T-helper 2 cell (primary cell): ENCODE measurements at places on chromosomes 6 and 20.

GRCh38 chr6:87674290-87674689, 27.7 kb downstream of the AKIRIN2 start:
- DNase-seq = no peak

DNA sequence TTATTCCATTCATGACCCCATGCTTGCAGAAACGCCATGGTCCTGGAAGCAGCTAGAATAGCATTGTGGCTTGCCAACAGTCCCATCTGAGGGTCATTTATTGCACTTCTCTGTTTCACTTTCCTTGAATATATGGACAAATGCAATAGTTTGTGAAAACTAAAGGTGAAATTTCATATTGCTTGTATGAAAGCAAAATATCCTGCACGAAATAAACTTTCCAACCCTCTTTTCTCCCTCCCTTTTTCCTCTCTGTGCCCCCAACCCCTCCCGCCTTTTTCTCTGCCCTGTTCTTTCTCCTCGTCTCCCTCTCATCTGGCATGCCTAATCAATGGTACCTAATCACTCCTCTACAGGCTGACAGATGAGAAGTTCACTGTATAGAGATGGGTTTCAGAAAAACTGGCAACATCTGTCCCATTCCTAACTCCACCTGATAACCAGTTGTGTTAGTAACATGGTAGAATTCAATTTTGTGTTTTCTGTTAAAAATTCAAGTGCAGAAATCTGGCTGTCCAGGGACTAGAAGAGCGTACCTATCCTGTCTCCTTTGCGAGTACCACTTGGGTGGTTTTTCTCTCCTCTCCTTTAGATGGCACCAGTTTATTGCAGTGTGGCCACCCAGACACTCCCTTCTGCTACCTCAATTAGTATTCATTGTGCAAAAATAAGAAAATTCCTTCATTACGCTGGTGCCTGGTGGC, 198.6 kb downstream of the FOXA2 start:
- DNase-seq = no peak

DNA sequence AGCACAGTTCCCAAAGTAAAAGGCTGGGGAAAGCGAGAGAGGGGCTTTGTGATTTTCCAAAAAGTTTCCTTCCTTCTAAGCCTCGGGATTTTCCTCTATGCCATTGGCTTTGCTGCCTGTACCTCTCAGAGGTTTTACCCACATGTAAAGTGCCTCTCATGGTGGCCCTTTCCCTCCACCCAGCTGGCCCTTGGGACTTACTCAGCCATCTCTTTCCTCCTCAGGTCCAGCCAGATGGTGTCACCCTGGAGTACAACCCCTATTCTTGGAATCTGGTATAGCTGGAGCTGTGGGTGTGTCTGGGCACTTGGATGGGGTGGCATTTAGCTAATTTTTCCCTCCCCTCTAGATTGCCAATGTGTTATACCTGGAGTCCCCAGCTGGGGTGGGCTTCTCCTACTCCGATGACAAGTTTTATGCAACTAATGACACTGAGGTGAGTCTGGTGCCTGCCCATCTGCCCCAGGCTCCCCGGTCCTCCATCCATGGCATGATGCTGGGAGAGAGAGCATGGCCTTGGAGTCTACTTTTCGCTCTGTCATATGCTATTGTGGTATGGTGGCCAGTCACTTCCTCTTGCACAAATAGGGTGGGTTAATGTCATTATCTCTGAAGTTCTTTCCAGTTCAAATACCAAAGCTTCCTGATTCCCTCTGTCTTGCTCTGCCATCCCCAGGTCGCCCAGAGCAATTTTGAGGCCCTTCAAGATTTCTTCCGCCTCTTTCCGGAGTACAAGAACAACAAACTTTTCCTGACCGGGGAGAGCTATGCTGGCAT, 1.1 kb downstream of the CTSA start:
- DNase-seq = no peak

GRCh38 chr20:53130795-53131194, 158.6 kb downstream of the TSHZ2 start:
- no peak for DNase-seq

DNA sequence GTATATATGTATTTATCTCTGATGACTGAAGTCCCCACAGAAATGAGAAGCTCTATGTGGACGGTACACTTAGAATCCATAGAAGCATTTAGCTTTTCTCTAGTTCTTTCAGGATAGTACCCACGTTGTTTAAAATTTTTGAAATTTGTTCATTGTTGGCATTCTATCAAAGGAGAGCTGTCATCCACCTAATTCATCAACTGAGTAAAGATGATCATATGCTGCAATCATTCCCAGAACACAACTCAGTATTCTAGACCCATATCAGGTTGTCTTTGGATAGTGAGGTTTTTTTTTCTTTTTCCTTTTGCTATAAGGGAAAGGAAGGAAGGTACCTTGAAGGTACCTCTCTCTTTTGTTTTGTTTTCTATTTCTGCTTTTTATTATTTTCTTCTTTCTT, 9.3 kb downstream of the SERAC1 start:
- no peak for DNase-seq

- no peak for DNase-seq
Observed at GRCh38 chr20:5482791-5483190, 166.0 kb upstream of the PROKR2 start.

GRCh38 chr6:113847447-113847846, 9.7 kb upstream of the MARCKS start:
- DNase-seq = no peak

- DNase-seq = no peak
Observed at GRCh38 chr20:62726716-62727583, 18.3 kb downstream of the NTSR1 start.

DNA sequence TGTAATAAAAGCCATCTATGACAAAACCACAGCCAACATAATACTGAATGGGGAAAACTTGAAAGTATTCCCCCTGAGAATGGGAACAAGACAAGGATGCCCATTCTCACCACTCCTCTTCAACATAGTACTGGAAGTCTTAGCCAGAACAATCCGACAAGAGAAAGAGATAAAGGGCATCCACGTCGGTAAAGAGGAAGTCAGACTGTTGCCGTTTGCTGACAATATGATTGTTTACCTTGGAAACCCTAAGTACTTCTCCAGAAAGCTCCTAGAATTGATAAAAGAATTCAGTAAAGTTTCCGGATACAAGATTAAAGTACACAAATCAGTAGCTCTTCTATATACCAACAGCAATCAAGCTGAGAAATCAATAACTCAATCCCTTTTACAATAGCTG, 14.0 kb upstream of the RUNX2 start:
- no peak for DNase-seq

GRCh38 chr6:28254121-28254519, 2.1 kb upstream of the ZKSCAN4 start:
- DNase-seq = peak; percentile 21

GRCh38 chr6:8859501-8859900, 424.2 kb upstream of the SLC35B3 start:
- DNase-seq = no peak

DNA sequence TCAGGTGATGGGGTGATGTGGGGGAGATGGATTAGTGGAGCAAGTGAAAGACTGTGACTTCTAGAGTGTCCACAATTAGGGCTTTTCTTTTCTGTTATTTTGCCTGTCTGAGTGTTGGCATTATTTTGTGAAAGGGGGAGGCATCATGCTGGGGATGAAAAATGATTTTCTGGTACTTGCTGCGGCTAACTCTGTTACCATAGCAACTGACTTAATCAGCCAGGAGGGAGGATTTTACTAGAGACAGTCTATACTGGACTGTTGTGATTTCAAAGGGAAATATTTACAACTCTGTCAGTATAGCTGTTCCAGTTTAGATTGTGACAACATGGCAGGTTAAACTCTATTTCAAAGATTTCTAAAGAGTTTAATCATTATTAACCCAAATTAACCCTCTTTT, 30.4 kb upstream of the MRAP2 start:
- DNase-seq = no peak

DNA sequence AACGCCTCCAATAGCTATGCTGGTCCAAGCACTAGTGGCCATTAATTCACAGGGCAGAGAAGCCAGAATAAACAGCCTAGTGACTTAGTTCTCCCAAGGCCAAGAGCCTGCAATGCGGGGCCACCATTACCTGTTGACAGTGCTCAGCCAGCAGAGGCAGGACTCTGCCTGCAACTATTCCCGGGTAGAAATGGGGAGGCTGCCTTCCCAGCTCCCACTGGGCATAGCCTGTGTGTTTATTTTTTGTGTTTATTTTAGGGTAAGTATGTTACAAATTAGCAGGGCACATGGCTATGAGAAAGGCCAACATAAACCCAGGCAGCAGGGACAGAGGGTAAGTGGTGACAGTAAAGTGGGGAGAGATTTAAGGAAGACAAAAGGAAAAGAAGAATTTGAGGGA, 5.0 kb downstream of the GNAS-AS1 start:
- DNase-seq = no peak

DNA sequence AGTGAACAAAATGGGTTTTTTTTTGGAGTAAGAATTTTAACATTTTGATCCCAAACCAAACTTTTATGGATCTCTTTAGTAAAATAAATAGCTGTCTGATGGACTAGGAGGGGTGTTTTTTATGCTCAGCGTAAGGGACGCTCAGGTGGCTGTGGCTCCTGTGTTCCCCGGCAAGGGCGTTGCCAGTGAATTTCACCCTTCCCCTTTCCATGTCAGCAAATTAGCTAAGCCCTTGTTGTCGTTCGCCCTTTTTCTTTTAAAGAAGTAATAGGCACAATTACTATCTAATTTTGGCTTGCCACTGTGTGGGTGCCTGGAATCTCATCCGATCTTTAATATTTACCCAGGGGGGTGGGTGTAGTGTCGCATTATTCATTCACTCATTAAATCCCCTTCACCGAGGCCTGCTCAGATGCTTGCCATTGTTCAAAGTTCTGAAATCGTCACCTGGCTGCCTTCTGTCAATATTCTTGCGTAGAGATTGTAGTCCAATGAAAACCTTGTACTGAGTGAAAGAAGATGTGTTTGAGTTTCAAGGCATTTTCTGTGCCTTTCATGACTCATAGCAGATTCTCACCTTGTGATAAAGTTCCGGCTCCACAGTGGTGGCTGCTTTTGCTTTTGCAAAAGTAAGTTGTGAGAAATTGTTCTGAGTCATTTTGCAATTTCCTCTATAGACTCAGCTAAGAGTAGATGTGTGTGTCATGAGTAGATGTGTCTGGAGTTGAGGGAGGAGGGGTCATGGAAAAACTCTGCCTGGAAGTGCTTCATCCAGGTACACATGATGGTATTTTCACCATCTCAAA, 40.0 kb upstream of the CLDN20 start:
- DNase-seq = no peak

GRCh38 chr6:13383328-13384163, 55.2 kb upstream of the TBC1D7 start:
- DNase-seq = no peak

- no peak for DNase-seq
Observed at GRCh38 chr20:25290646-25291431, 43.0 kb downstream of the PYGB start.

GRCh38 chr6:42963855-42964605, 3.5 kb downstream of the GNMT start:
- no peak for DNase-seq

DNA sequence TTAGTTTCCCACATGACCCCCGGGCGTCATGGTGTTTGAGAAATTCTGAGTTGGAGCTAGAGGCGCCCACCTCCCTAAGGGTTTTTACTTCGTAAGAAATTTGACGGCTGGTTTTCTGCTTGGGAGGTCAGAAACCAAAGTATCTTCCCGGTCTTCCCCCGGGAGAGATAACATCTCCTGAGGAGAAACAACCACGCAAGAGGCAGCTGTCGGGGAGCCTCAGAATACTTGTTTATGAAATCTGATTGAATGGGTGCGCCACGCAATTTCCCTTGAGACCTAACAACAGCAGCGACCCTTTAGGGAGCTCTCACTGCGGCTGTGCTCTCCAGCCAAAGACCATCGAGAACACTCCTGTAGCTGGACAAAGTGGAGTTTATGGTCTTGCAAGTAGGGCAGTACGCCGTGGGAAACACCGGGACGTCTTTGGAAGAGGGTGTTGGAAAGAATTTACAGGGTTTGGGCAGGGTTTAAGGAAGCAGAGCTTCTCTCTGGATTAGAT, 608 bp upstream of the EIF2S2 start:
- DNase-seq = peak; percentile 44

GRCh38 chr20:18639501-18639979, 51.7 kb downstream of the DTD1 start:
- DNase-seq = no peak

DNA sequence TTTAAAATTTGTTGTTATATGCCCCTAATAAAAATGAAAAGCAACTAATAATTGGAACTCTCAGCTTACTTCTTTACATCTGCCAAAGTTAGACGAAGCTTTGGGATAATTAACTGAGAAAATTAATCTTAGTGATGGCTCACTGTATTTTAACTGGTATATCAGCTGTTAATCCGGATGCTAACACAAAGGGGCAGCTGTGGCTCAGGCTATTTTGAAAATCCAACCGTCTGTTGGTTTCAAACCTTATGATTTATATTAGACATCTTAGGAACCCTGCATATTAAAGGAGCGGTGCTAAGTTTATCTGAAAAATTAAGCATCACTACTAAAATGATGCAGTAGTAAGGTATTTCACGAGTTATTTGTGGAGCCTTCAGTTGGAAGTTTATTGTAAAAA, 96.6 kb downstream of the AKAP7 start:
- no peak for DNase-seq

- DNase-seq = no peak
Observed at GRCh38 chr6:146289816-146290588, 253.6 kb upstream of the RAB32 start.

- no peak for DNase-seq
Observed at GRCh38 chr6:141437011-141437410, 695.7 kb upstream of the GJE1 start.

- no peak for DNase-seq
Observed at GRCh38 chr20:14489544-14489943, 152.1 kb upstream of the FLRT3 start.

- DNase-seq = no peak
Observed at GRCh38 chr20:62628691-62629090, 13.6 kb upstream of the SLCO4A1 start.

DNA sequence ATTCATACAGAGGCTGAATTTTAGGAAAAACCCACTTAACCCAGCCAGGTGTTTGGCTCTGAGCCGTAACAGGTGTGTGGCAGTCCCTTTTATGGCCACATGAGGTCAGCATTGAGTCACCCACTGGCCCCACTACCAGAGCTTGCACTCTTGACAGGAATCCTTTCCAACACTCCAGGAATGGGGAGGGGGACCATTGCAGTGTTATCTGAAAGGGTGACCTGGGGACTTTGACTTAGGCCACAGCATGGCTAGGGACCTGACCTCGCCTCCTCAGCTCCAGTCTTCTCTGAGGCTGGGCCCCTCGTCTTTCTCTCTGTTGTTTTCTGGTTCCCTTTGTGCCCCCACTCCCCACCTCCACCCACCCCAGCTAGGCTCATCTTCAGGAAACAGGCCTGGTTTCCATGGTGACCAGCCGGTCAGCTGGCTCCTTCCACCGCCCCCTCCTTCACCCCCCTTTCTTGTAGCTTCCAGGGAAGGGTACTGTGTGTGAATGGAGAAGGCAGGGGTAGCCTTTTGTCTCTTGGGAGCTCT, 2.1 kb upstream of the TMEM151B start:
- peak; percentile 52 for DNase-seq

DNA sequence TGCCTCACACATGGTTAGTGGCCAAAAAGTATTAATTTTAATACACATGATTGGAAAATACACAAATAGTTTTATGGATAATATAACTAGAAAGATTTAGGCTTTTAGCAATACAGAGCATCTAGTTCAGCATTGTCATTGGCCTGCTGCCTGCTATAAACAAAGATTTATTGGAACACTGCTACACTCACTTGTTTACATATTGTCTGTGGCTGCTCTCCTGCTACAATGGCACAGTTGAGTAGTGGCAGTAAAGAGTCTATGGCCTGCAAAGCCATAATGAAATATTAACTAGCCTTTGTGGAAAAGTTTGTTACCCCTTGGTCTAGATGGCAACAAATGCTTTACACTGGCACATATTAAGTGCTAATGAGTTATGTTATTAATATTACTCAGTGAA, 37.8 kb downstream of the ZNF451 start:
- no peak for DNase-seq

GRCh38 chr20:40572251-40572650, 116.8 kb downstream of the MAFB start:
- DNase-seq = no peak
